ENCODE measurements at places on chromosomes 2 and 18.

- DNase-seq, result no peak
Observed at GRCh38 chr18:78032574-78032973, 782.9 kb downstream of the GALR1 start.

- no peak for DNase-seq
Observed at GRCh38 chr2:96859681-96860064, 1.9 kb upstream of the ANKRD39 start.

DNA sequence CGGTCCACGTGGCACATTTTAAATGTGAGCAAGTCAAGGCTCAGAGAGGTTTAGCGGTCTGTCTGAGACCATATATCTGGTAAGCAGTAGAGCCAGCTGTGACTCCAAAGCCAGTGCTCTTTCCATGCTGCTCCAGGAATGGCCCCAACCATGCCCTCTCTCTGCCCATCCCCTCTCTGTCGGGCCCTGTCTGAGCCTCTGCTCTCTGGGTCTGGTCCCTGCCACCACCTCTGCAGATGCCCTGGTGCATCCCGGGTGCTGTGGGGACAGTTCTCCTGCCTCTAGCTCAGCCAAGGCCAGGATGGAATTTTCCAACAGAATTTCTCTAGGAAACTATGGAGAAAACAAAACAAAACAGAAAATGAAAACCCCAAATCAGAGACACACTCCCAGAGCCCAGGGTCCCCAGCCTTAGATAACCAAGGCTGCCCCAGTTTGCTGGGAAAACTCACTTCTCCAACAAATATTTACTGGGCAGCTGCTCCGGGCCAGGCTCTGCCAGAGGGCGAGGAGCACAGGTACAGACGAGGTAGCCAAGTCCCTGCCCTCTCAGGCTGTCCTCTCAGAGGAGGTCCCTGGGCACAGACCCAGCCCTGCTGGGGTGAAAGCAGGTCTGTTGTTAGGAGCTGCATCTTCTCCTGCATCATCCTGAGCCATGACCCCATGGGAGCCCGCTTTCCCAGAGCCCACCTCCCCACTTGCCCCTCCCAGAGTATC lies 9.2 kb downstream of the ADRA2B start:
- DNase-seq, result no peak

DNA sequence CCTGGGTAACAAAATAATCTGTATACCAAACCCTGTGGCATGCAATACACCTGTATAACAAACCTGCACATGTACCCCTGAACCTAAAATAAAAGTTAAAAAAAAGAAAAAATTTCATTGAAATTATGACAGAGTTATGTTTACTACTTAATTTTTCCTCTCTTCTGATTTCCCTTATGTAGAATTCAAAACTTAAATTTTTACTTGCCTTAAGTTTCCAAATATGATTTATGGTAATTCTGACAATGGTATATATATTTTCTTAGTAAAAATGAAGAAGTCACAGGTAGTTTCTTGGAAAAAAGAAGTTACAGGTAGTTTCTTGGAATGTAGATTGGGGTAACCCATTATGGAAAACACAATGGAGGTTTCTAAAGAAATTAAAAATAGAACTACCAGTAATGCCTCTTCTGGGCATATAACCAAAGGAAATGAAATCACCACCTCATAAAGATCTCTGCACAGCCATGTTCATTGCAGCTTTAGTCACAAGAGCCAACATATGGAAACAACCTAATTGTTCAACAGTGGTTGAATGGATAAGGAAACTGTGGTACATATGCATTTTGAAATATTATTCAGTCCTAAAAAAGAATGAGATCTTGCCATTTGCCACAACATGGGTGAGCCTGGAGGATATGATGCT lies 164.9 kb downstream of the BABAM2 start:
- no peak for DNase-seq

DNA sequence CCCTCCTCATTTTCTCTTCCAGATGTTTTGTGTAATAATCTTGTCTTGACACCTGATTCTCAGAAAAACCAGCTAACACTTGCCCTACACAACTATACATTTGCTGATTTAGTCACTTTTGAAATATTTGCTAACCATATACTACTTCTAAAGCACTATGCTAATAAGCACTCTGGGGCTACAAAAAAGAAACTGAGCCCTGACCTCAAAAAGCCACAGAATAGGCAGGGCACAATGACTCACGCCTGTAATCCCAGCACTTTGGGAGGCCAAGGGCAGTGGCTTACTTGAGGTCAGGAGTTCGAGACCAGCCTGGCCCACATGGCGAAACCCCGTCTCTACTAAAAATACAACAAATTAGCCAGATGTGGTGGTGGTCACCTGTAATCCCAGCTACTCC lies 266.0 kb downstream of the RAD51AP2 start:
- DNase-seq, result no peak

- peak; percentile 30 for DNase-seq
Observed at GRCh38 chr2:74530239-74531187, 780 bp downstream of the HTRA2 start.

GRCh38 chr2:43300781-43301583 lies 74.6 kb upstream of the ZFP36L2 start:
- no peak for DNase-seq

- DNase-seq, result no peak
Observed at GRCh38 chr2:49003201-49003600, 151.1 kb downstream of the FSHR start.

GRCh38 chr2:23312996-23313606 lies 71.9 kb upstream of the KLHL29 start:
- DNase-seq, result no peak

GRCh38 chr18:59301929-59302328 lies 16.5 kb downstream of the CPLX4 start:
- DNase-seq, result no peak

DNA sequence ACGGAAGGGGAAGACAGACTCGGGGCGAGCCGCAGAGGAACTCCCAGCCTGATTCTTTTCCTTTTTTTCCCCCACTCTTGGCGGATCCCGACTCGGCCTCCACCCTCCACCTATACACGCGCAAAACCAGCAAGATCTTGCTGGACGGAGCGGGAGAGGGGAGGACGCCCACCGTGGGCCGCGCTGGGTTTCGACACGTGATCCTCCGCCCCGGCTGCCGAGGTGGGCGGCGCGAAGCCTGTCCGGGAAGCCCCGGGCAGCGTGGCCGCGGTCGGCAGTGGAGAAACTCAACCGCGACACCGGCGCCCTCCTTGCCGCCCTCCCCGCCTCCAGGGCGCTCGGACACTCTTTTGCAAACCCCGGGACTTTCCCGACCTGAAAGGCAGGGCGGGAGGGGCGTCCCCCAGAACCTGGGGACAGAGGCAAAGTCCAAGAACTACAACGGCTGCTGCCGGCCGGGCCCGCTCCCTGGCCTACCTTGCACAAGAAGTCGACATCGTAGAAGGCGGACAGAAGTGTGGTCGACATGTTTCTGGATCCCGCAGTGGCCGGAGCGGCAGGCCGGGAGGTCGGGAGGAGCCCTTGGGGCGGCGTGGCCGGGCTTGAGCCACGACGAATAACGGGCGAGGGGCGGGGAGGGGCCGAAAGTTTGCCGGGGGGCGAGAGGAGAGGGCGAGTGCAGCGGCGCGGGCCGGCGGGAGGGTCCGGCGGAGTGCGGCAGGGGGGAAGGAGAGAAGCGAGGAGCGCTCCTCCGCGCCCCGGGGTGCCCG lies 433 bp downstream of the ZFP36L2 start:
- peak; percentile 40 for DNase-seq

DNA sequence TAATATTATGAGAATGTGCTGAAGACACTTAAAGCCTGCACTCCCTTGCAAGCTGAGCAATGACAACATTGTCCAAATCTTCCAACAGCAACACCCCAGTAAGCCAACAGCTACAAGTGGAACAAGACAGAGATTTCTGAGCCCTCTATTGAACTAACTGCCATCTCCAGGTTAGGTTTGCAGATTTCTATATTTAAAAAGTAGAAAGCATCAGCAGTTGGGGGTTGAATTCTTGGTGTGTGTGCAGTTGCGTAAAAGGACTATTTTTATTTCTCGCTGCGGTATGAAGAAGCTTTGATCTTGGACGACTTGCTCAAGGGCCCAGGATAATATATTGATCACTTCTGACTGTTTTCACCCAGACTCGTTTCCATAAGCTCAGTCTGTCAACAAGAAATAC lies 106.2 kb upstream of the ZFP36L2 start:
- DNase-seq, result no peak

DNA sequence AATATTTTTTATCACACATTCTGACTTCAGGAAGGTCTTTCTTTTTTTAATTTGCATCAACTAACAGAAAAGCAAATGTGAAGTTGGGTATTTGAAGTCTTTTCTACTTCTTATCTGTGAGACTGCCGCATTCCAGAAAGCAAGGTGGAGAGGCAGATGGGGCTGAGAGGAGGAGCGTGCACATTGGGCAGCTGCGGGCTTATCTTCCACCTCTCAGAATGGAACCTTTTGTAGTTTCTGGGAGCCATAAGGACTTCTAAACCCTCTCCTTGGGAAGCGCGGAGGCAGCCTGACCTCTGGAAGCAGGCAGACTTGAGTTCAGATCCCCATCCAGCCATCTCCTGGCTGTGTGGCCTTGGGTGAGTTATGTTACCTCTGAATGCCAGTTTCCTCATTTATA lies 3.9 kb downstream of the MAPRE3 start:
- peak; percentile 51 for DNase-seq

GRCh38 chr2:233915128-233915527 lies 2.0 kb upstream of the TRPM8 start:
- no peak for DNase-seq

- DNase-seq, result no peak
Observed at GRCh38 chr2:202378662-202379358, 2.7 kb downstream of the BMPR2 start.

Measured in NCI-H524 (cell line).